ENCODE measurements at places on chromosomes 11 and 22.

GRCh38 chr11:5280582-5281102 is 10.9 kb upstream of the HBE1 start:
- DNase-seq = no peak

DNA sequence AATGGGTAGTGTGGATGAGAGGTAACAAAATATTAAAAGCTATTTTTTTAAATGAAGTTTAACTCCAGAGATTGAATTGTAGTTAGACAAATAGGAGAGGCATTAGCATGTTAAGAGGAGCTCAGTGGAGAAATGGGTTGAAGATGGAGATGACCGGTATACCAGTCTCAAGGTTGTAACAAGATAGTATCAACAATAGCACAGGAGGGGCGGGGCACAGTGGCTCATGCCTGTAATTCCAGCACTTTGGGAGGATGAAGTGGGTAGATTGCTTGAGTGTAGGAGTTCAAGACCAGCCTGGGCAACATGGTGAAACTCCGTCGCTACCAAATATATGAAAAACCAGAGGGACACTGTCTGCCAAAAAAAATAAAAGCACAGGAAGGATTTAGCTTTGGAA is 6.0 kb upstream of the ANKRD42 start:
- no peak for DNase-seq

DNA sequence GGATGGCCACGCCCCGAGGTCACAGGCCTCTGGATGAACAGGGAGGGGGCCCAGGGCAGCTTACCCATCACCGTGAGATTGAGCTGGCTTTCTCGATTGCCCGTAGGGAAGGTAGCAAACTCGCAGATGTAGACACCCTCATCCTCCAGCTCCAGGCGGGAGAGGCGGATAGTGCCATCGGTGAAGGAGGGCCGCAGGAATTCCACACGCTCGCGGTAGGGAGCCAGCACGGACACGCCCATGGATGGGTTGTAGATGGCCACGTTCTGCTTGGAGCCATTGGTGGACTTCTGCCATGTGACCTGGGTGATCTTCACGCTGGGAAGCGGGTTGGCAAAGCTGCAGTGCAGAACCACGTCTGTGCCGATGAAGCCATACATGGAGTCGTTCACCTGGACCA is 50.6 kb downstream of the NECTIN1 start:
- no peak for DNase-seq

GRCh38 chr22:39026509-39027150 is 5.7 kb downstream of the APOBEC3D start:
- no peak for DNase-seq

- no peak for DNase-seq
These were observed 5.9 kb upstream of the BATF2 start for GRCh38 chr11:65002706-65003105.

DNA sequence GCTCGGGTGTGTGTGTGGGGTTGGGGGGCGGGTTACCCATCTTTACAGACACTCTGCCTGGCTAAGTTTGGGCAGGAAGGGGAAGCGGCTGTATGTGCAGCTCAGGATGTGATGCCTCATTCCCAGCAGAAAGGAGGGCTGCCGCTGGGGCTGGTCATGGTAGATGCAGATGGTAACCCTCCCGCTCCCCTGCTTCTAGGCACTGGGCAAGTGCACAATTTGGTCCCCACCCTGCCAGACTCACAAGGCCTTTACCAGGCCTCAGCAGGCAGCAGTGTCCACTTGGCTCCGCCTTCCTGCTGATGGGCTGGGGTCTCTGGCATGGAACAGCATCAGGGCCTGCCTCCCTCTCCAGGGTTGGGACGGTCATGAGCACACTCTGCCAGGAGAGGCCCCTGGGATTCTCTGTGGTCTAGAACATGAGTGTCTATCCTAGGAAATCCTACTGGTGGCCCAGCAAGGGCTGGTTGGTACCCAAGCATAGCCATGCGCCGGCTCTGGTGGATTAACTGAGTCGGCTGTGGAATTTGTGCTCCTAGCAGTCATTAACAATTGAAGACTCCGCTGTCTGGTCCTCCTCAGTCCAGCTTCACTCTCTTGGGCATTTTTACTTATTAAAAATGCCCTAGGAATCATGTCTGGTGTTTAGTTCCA is 4.2 kb downstream of the LMO1 start:
- no peak for DNase-seq

DNA sequence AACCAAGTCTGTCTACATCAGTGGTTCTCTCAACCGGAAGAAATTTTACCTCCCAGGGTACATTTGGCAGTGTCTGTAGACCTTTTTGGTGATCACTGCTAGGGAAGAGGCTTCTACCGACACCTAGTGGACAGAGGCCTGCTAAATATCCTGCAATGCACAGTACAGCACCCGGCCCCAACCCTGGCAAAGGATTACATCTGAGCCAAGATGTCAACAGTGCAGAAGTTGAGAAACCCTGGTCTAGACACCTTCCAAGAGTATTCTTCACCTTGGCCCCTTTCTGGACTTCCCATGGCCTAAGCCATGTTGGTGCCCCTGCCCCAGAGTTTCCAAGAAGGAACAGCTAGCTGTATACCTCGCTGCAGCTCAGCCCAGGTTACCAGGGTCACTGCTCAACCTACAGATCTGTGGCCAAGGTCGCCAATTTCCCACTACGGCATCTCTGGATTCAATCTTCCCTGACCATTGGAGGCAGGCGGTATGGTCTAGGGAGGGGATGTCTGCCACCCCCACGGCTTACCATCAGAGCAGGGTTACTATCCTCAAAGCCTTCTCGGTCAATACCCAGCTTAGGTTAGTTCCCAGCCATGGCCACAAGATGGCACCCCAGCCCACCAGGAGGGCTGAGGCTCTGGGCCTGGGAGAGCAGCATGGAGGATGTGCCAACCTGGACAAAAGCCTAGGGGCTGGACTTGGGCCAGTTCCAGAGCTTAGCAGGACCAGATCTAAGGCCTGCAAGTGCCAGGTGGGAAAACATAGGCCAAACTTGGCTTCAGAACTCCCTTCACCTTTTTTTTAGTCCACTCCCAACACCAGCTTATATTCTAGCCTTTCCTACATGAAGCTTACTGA is 3.7 kb upstream of the KCNC1 start:
- no peak for DNase-seq

DNA sequence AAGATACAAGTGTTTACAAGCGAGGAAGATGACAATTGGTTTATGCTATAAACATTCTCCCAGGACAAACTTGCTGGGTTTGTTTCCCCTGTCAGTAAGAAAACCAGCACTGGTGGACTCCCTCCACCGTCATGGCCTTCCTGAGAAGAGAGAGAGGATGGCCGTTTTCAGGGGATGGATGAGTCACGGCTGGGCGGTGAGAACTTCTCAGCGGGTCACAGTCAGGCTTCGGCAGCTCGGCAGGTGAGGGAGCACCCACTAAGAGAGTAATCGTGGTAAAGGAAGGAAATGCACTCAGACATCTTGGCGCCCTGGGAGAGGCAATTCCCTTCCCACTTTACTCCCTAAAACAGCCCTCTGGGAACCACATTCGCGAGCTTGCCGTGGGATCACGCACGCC is 83.9 kb downstream of the NCAM1 start:
- DNase-seq = no peak

GRCh38 chr11:117226388-117227385 is 5.2 kb downstream of the PCSK7 start:
- no peak for DNase-seq

DNA sequence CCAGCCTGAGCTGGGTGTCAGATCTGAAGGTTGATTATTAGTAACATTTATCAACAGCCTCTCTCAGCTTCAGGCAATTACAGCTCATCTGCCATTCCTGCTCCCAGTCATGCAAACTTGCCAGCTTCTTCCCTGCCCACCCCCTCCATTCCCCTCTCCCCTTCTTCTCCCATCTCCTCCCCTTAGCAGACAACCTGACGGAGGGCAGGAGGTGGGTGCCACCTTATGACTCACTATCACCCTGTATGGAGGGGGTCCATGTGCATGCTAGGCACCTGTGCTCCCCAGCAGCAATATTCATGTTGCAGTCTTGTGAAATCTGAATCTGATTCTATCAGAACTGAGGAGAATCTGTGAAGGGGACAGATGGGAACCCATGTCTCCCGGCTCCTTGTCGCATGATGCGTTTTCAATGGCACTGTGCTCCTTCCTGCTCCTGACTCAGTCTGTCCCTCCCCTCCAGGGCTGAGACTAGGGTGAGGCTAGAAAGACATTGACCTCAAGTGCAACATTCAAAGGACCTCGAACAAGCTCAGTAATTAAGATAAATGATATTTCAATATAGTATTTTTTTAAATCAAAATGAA is 46.3 kb upstream of the TUB start:
- DNase-seq = no peak

DNA sequence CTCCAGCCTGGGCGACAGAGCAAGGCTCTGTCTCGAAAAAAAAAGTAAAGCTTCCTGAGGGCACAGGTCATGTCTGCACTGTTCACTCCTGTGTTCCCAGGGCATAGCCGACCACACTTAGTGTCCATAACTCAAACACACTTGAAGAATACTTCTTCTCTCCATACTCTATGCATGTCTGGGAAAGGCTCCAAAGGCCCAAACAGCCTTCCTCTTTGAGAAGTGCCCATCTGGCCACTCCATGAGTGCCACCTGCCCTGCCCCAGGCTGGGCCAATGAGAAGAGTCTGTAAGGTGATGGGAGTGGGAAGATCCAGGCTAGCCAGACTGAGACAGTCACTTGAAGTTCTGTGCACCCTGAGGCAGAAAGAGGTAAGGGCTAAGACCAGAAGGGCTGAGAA is 24.7 kb downstream of the DGCR2 start:
- no peak for DNase-seq

- no peak for DNase-seq
These were observed 29.4 kb upstream of the GRIK4 start for GRCh38 chr11:120482149-120482548.

DNA sequence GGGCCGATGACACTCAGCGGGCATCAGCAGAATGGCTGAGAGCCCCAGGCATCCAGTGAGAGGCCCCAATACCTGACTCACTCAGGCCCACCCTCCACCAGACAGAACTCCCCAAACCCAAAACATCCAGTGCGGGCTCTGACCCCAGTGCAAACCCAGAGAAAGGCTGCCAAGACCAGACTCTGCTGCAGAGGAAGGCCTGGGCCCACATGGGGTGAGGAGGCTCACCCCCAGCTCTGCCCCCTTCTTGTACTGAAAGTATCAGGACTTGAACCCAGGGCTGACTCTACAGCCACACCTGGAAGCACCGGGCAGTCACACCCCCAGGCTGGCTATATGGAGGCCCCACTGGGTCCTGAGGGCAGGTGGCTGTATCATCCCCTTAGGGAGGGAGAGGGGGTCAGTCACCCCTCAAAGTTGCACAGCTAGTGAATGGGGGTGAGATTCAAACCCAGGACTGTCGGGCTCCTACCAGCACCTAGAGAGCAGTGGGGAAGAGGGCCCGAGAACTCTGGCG is 49.3 kb downstream of the IGLL1 start:
- DNase-seq = no peak

DNA sequence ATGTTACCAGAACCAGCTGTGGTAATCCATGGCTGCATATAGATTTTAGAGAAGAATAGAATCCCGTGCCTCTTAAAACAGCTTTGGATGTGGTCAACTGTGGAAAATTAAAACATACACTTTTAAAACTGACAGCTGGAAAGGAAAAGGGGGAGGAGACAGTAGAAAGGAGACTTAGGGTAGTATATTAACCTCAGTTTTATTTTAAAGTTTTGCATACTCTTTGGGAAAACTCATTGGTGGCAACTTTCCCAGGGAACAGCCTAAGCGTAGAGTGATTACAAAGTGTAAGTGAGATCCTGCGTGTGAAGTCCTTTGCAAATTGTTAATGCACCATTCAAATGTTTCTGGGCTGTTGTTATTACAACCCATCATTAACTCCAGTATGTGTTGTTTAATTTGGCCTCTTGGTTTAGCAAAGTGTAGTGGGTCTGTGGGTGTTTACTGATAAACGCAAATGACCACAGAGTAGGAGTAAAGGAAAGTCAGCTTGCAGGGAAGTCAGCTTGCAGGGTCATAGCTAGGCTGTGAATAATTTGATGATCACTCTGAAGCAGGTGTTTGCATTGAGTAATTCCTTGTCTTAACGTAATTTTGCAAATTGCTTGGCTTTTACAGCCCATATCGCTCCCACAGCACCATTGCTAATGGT is 88.0 kb upstream of the DBX1 start:
- no peak for DNase-seq

- no peak for DNase-seq
These were observed 42.4 kb upstream of the PPARA start for GRCh38 chr22:46107753-46108563.

DNA sequence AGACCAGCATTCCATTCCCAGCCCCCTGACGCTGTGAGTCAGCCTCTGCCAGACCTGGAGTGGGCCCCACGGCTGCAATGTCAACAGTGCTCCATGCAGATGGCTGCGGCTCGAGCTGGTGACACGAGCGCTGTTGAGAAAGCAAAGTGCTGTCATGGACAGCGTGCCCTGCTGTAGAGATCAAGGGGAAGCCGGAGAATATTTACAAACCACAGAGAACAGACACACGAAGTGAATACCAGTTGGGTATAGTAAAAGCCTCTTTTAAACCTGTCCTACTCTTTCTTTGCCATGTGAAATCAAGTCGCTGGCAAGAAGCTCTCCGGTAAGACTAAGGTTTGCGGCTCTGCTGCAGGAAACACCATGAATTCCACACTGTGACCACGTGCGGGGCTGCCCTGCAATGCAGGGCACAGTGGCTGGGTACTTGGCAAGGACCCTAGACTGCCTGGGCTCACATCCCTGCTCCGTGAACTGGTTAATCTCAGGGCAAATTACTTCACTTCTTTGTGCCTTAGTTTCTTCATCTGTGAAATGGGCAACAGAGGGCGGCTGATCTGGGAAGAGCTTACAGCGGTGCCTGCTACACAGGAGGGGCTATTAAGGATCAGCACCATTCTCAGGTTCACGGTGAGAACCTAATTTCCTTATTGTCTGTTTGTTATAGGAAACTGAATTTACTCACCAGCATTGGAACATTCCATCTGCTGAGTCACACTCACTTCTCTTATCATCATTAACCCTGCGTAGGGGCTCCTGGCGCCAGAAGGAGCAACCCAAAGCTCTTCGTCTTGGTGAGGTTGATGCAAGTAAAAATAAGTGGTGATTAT is 27.8 kb upstream of the ELFN2 start:
- no peak for DNase-seq

GRCh38 chr11:116700586-116701220 is 72.1 kb downstream of the BUD13 start:
- no peak for DNase-seq

- no peak for DNase-seq
These were observed 633.7 kb downstream of the TBC1D22A start for GRCh38 chr22:47396105-47396504.

Measured in activated CD4-positive, CD25-positive, alpha-beta regulatory T cell (primary cell).